ENCODE measurements at places on chromosomes 12 and 14.

DNA sequence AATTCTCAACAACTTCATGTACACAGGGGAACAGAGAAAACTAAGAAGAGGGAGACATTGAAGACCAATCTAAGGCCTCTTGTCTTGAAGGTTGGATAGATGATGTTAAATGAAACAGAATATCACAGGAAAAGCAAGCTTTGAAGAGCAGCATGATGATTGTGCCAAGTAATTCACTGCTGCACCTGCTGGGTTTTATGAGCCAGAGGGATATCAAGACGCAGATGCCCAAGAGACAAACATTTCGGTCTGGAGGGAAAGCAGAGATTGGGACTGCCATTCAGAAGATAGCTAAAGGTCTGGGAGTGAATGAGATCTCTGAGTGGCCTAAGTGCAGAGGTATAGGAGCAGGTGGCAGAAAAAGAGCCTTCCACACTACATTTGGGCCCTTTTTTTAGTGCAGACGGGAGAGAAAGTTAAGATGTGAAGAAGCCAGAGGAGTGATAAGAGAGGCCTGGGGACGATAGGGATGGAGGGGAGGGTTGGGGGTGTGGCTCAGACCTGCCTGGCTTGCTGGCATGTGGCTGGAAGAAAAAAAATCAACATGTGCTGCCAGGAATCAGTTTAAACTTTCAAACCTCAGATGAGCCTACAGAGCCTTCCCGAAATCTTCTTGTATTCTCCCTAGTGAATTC lies 200.6 kb downstream of the AEBP2 start:
- peak; percentile 8 for DNase-seq

DNA sequence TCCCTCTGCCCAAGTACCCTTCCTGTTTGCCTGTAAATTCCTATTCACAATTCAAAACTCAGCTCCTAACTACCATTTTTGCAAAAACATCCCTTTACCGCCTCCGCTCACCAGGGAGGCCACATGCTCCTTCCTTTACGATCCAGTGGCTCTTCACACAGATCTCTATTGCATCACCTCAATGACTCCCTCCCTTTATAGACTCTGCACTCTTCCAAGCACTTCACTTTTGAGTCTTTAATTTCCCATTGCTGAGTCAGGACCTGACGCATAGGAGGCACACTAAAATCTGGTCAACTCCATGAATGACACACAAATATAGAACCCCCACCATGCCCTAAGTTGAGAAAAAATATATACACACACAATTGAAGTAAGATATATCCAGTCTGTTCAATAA lies 45.9 kb downstream of the PPP1R13B start:
- DNase-seq: peak; percentile 30

DNA sequence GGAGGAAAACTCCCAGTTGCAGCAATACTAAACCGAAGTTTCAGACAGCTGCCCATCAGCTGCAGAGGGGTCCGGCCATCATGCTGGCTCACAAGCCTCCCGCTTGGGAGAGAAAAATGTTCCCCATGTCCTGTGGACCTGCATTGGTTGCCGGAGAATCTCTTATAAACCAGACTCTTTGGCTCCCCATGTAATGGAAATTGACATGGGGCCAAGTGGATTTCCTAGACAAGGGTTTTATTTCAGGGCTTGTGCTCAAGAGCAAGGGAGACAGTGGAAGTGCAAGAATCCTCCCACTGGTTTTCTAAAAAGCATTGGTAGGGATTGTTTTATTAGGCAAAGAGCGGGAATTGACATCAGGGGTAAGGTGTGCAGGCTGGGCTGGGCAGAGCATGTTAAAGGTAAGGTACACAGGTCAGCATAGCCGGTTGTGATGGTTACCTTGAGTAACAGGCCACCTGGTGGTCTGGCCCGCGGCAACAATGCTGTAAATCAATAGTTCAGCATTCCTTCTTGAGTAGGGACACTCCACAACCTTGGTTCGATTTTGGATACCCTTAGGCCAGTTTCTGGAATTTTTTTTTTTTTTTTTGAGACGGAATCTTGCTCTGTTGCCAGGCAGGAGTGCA lies 135.4 kb downstream of the UNC79 start:
- DNase-seq: no peak

DNA sequence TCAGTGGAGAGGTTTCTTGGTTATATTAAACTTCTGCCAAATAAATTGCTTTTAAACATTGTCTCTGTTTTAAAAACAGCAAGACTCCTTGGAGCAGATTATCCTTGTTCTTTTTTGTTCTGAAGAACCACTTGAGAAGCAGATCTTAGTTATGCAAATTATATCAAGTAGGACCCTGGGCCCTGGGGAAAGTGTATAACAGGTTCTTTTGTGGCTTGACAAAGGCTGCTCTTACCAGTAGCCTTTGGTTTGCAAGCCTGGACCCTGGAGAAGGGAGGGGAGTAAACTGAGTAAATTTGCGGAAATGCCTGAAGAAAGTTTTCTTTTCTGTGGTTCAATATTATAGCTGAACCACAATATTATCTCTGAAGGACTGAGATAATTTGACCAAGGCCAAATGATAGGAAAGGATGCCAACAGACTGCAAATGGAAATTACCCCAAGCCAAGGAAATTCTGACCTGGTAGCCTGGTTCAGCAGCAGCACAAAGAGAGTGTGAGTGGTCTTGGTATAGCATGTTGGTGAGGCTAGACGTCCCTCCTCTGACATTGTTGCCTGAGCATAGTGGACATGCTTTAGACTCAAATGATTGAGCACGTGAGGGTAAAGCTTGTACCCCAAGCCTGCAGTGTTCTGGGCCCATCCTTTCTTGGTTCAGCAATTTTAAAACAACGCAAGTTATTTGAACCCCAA lies 30.4 kb upstream of the SIX1 start:
- DNase-seq: no peak

DNA sequence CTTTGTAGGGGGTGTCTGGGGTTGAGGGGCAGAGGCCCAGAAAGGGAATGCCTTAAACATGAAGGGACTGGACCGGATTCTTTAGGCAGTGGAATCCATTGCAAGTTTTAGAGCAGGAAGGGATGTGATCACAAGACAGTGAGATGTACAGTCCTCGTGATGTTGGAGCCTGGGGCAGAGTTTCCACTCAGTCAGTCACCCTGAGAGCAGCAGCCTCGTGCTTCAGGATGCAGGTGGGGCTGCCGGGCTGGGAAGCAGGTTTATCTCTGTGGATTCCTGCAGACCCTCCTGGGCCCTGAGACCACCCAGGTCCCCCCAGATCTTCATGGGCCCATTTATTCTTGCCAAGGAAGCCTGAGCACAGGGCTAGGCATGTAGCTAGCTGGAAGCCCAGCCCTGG lies 38.5 kb downstream of the RIN3 start:
- DNase-seq: no peak

DNA sequence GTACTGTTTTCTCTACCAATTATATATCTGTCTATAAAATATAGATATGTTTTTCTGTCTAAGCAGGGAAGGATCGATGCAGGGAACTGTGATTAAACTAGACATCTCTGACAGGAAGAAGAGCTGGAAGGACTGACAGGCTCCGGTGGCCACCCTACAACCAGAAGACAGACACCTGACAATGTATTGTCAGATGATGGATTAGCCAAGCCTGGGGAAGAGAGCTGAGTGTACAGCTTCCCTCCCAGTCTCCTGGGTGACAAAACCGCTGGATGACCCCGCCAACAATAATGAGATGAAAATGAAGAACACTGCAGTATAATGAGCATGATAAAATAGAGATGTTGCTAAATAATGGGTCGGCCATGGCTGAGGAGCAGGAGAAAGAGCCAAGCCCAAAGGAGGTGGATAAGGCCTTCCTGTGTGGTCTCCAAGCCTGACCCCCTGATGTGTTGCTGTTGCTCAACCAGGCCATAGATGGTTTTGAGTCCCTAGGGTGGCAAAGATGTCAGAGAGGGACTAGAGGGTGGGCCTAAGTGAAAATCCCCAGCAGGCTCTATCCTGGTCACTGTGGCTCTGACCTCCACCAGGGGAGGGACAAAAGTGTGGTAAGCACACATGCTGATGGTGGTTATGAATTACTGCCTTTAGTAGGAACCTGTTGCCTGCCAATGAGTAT lies 28.2 kb downstream of the DHRS2 start:
- no peak for DNase-seq

DNA sequence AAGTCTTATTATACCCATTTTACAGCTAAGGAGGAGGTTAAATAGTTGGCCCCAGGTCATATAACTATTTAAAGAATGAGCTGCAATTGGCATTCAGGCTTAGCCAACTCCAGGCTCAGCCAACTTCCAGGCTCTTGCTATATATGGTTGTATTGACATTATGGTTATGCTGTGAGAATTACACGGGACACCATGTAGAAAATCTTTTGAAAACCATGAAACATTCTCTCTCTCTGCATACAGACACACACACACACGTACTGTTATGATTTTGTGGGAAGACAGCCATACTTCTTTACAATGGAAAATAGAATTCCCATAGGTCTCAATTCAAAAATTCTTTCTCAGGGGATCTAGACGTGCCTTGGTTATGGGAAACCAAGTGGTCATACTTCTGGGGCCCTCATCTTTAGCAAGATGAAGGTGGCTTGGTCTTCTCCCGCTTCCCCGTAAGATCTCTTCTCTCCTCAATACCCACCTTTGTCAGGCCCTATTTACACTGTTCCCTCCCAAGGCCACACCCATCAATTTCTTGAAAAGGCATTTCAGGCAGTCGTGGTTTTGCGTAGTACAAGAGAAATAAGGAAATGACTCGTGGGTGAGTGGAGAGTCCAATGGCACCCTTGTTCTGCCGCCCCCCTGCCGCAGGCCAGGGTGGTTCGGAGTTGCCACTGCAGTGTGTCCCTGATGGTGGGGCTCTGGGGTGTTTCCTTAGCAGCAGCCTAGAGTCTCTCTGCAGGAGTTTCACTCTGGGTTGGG lies 10.0 kb upstream of the GPRC5A start:
- no peak for DNase-seq

DNA sequence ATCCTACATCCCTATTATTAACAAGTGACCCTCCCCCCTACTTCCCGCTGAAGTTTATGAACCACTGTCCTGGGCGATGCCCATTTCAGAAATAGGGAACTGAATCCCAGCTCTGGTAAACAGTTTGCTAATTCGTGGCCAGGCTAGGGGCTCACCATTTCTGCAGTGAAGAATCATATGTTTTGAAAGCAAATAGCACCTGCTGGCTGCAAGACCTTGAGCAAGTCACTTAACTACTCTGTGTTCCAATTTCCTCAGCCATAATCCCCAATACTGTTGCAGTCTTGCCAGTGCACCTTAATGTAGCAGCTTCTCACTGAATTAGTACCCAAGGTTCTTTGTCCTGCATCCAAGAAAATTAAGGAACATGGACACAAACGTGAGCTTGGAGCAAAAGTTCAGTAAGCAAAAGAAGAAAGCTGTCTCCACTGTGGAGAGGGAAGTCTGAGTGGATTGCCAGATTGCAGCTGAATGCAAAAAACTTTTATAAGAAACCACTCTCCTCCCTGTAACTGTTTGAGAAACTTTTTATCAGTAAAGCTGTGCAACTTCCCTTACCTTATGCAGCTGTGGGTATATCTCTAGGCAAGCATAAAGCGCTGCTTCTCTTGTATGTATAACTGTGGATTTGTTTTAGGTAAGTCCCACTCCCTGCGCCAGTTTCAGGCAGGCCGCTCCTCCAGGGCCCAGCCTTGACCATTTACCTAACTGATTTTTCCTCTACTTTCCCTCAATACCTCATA lies 824 bp downstream of the OAS1 start:
- DNase-seq: no peak

GRCh38 chr12:42364692-42365091 lies 38.7 kb downstream of the PPHLN1 start:
- no peak for DNase-seq

DNA sequence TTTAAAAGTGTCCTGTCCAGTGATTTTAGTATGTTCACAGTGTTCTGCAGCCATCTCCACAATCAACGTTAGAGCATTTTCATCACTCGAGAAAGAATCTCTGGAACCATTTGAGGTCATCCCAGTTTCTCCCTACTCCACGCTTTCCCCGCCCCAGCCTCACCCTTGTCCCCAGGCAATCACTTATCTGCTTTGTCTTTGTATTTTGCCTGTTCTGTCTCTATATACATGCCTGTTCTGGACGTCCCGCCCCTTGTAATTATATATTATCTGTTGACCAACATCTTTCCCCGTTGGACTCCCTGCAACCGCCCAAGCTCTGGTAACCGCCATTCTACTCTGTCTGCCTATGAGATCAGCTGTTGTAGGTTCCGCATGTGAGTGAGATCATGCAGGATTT lies 21.5 kb upstream of the ASPG start:
- peak; percentile 47 for DNase-seq

DNA sequence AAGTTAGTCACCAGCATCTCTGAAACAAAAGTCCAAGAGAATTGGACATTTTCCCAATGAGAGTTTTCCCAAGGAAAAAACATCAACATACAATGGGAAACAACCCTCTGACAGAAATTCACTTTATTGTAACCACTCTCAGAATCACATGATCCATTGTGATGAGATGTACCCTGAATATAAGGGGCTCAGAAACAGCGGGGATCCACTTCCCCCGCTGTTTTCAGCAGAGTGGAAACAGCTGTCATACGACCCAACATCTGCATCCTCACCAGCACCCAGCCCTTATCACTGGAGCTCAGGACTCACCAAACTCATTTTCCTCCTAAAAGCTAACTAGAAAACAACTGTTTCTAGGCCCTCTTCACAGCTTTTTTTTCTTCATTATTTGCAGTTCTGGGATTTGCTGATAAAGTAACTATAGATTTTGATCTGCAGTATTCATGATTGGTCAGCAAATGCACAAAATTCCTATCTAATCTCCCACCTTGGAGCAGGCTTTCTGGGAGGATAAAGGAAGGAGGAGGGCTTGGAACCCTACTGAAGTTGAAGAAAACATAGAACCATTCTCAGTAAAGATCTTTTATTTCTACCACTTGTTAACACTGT lies 31.3 kb downstream of the CORO1C start:
- no peak for DNase-seq

GRCh38 chr14:69270795-69271708 lies 11.1 kb downstream of the GALNT16 start:
- no peak for DNase-seq

- DNase-seq: peak; percentile 33
Measured at GRCh38 chr12:118371321-118372282, 1.1 kb downstream of the TAOK3 start.

- peak; percentile 62 for DNase-seq
Measured at GRCh38 chr12:59005193-59005955, 85.1 kb upstream of the LRIG3 start.

GRCh38 chr14:87623616-87624015 lies 369.4 kb downstream of the GALC start:
- no peak for DNase-seq

GRCh38 chr12:41532072-41532471 lies 344.0 kb downstream of the PDZRN4 start:
- DNase-seq: no peak
